ENCODE measurements at places on chromosomes 2 and 18. TPM values are rescaled to one million over a fixed set of nuclear protein-coding genes. Genes with fewer than 3 reads are reported as not detected.

GRCh38 chr18:12946549-12947284 lies 1.1 kb upstream of the SEH1L start:
- DNase-seq, result peak; percentile 70

PPP3R1 gene
- total RNA-seq, result 64.0 TPM

DNA sequence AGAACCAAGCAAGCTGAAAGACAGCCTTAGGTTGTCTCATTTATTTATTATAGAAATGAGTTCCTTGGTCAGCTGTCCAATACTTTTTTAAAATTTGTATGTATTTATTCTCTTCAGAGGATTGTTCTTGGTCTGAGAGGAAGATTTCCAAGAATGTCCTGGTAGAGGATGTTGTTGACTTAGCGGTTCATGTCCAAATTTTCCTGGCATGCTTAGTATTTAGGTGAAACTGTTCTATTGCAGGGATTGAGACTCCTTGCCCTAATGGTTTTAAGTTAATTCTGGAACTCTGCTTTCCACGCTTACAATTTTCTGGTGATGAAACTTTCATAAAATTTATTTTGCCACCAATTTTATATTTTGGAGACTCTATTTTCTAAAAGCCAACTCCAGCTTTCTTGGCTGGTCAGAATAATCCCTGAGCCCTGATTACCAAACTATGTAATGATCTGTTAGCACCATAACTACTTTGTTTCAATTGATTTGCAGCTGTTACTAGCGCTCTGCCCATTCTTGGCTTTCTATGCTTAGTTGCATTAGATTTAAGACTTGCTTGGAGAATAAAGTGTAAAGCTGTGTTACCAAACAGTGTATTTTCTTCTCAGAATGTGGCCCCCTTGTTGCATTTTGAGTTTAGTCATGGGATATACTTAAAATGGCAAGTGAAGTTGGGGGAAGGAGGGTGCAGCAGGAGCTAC lies 1868.8 kb upstream of the CELF4 start:
- DNase-seq, result no peak

GPR35 gene
- 3.2 TPM for total RNA-seq

DNA sequence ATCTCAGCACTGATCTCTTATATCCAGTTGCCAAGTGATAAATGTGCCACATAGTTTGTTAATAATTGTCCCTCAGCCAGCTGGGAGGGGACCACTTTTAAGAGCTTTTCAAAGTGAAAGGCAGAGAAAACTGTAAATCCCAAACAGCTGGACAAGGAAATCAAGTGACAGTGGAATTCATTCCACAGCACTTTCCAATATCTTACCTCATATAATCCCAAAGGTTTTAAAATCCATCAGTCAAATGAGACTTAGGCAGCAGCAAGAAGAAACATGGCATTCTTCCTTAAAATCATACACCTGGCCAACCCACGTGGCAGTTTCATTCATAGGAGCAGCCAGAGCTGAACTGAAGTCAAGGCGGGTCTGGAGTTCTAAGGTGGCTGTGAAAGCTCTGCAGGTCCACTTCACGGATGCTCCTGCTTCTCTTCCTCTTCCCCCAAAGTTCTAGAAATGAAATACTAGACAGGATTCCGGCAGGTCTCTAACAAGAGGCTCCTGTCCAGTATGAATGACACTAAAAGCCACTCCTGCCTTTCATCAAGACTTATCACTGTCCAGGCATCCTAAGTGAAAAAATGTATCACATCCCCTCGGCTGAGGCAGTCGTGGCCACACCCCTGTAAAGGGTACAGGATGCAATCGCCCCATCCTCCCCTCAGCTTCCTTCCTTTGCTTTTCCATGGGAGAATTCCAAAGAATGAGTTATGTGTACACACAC lies 190.4 kb upstream of the STK17B start:
- DNase-seq, result no peak

Measured in sciatic nerve (tissue), 2 donors.